ENCODE measurements at places on chromosomes 2 and 18. TPM values are rescaled to one million over a fixed set of nuclear protein-coding genes. Genes with fewer than 3 reads are reported as not detected.

The AQP12A gene
- not detected for total RNA-seq

DNA sequence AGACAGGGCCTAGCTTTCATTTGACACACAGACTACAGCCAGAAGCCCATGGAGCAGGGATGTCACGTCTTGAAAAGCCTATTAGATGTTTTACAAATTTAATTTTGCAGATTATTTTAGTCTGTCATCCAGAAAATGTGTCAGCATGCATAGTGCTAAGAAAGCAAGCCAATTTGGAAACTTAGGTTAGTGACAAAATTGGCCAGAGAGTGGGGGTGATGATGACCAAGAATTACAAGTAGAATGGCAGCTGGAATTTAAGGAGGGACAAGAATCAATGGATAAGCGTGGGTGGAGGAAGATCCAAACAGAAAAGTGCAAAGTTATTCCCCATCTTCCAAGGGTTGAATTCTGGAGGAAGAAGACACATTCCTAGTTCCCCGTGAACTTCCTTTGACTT is 7.8 kb upstream of the IL1RL2 start:
- DNase-seq = no peak

The UGT1A4 gene
- not detected for total RNA-seq

- DNase-seq = no peak
These were observed 13.3 kb upstream of the C18orf32 start for GRCh38 chr18:49500201-49500921.

The CNRIP1 gene
- 38.3 TPM for total RNA-seq

DNA sequence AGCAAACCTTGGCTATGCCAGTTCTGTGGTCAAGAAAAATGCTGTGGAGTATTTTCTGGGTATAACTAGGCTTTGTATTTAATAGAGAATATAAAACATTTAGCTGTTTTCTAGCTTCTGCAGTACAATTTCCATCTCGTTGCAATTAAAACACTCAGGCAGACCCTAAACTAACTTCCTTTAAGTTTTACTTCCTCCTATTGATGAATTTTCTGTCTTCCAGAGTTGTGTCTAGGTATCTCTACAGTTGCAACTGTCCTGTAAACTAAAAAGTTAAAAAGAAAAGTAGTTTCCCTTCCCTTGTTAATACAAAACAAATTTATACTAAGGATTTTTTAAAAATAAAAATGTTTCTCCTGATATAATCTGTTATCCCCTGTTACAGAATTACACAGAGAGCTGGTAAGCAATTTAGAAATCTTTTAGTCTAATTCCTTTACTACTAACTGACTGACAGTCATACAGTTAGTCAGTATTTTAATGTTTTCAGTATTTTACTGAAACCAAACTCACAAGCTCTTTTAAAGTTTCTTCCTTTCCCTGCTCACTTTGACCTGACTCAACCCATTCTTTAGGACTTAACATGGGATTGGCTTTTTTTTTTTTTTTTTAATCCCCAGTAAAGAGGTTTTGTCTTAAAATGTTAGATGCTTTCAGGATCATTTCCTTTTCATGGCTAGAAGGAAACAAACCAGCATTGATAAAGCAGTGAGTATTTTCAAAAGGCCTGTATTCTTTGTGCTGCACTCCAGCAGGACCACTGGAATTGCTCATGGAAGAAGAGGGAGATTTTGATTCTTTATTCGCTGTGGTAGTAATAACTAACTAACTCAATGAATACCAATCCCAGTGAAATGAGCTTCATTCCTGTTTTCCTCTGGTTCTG is 22.9 kb downstream of the ITGAV start:
- no peak for DNase-seq

- DNase-seq = no peak
These were observed 64.0 kb upstream of the MCFD2 start for GRCh38 chr2:46979571-46979979.

GRCh38 chr18:31649978-31650719 is 34.2 kb downstream of the B4GALT6 start:
- DNase-seq = no peak

GRCh38 chr18:58416704-58417683 is 211.9 kb downstream of the ALPK2 start:
- peak; percentile 38 for DNase-seq

DNA sequence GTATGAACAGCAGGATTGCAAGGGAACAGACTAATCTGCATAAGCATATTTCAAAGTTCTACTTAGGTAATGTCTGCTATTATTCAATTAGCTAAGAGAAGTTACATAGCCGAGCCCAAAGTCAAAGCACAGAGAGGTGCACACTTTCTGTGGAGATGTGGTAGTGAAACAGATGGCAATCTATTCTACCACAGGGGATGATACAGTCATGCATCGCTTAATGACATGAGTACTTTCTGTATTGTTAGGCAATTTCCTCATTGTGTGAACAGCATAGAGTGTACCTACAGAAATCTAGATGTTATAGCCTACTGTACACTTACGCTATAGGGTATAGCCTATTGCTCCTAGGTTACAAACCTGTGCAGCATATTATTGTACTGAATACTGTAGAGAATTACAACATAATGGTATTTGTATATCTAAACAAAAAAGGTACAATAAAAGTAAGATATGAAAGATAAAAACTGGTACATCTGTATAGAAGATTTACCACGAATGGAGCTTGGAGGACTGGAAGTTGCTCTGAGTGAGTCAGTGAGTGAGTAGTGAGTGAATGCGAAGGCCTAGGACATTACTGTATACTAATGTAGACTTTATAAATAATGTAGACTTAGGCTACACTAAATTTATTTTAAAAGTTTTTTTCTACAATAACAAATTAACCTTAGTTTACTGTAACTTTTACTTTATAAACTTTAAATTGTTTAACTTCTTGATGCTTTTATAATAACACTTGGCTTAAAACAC is 197.6 kb downstream of the MBD5 start:
- no peak for DNase-seq

The STPG4 gene
- total RNA-seq = 8.4 TPM

GRCh38 chr2:69429491-69430183 is 7.6 kb downstream of the NFU1 start:
- no peak for DNase-seq

GRCh38 chr2:74416778-74417177 is 4.6 kb downstream of the C2orf81 start:
- no peak for DNase-seq

The TSN gene
- 56.3 TPM for total RNA-seq

The PROM2 gene
- total RNA-seq = 2.4 TPM

DNA sequence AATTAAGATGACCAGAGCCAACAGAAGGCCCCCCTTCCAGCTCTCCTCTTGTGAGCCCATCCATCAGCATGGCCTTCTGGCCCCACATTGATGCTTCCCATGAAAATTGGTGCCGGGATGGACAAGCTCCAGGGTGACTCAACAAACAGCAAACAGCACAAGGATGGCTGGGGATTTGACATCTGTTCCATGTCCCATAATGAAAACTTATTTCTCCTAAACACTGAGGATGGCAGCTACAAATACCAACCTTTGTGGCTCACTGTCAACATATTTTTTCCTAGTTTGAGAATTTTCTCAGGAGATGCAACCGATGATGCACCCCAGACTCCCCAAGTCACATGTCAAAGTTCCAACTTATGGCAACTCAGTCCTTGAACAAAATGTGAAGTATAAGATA is 169.6 kb upstream of the SIX2 start:
- no peak for DNase-seq

- DNase-seq = peak; percentile 44
These were observed 50.8 kb downstream of the WIPF1 start for GRCh38 chr2:174546519-174547506.

DNA sequence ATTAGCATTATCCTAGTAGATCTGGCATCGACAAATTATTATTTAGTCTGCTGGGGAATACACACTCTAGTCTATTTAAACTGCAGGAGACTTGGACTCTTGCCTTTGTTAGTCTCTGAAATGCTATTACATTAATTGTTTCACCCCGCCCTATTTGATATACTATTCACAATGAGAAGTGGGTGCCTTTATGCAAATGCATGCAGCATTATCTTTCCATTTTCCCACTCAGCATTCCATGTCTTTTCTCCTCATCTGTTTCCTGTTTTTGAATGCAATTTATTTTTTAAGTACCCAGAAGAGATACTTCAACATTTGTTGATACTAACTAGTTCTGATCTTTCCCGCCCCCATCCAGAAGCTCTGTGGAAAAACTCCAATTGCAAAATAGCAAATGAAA is 395.3 kb upstream of the NXPH2 start:
- DNase-seq = no peak

Data from umbilical cord (tissue), 2 donors.